ENCODE measurements at places on chromosomes 2 and 18. TPM values are rescaled to one million over a fixed set of nuclear protein-coding genes. Genes with fewer than 3 reads are reported as not detected.

Gene CFAP65
- total RNA-seq: not detected

- no peak for DNase-seq
Measured at GRCh38 chr2:159953136-159953823, 109.1 kb downstream of the PLA2R1 start.

DNA sequence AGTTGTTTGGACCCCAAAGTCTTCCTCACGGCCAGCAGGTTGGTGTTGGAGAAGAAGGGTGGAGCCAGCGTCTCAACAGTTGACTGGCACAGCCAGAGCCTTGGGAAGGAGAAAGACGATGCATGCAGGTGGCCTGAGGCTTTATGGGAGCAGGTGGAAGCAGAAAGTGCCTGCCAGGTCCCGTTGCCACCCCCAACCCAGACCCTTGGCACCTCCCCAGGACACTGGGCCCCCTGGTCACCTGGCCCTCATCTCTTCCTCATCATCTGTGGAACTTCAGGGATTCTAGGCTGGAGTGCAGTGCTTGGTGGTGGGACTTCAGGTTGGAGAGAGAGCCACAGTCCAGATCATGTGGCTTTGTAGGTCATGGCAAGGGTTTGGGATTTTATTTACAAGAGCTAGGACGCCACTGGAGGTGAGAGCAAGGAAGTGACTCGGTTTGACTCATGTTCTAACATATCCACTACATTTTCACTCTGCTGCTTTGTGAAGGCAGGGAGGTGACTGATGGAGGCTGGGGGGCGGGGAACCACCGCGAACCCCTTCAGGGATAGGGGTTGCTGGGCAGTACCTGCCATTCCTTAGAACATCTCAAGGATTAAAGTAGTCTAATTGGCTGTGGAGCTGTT, 62.5 kb upstream of the B3GNT7 start:
- DNase-seq: peak; percentile 5

- no peak for DNase-seq
Measured at GRCh38 chr2:120667981-120668380, 67.7 kb upstream of the GLI2 start.

- DNase-seq: no peak
Measured at GRCh38 chr2:98897746-98898145, 38.3 kb downstream of the CRACDL start.

GRCh38 chr18:4058179-4058578, 396.9 kb downstream of the DLGAP1 start:
- DNase-seq: no peak

GRCh38 chr2:234680688-234681619, 184.1 kb upstream of the ARL4C start:
- peak; percentile 15 for DNase-seq
